Activated CD4-positive, alpha-beta memory T cell treated with anti-CD3 and anti-CD28 coated beads, Interleukin-2, amount 10 ng/mL, durations not matched to agents 7 days and 5 days (primary cell): ENCODE measurements at places on chromosomes 12 and 14. TPM values are rescaled to one million over a fixed set of nuclear protein-coding genes. Genes with fewer than 3 reads are reported as not detected.

DNA sequence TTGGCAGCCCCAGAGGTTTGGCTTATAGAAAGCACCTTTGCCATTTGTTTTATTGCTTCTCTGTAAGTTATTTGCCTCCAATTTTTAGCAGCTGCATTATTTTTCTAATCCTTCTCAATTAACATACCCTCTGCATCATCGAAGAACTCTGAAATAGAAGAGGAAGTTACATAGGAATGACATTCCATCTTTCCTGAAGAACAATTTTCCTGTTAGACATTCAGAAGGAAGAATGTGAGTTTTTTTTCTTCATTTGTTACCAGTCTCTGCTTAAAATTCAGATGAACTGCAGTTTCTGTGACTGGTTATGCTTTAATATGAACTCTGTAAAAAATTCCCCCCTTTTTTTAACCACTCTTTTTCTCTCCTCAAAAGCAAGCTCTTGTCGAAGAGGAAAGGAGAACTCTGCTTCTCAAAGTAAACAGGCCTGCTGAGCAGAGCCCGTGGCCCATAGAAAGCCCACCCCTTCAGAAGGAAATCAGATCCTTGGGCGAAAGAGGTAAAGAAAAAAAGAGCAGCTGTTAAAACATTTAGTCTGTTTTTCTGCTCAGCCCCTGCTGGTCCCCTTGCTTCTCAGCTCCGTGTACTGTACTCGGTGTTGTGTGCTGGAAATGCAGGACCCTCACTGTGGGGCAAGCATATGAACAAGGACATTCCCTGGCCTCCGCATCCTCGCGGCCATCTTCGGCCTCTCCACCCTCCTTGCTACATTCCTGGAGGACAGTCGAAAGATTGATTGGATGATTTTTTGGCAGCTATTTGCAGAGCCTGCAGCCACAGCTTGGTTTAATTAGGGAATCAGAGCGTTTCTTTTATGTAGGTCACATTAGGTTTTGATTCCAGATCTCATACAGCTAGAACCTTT is 164.4 kb upstream of the LRIG3 start:
- no peak for DNase-seq

GRCh38 chr14:65658202-65658601 is 245.7 kb downstream of the FUT8 start:
- DNase-seq = no peak

DNA sequence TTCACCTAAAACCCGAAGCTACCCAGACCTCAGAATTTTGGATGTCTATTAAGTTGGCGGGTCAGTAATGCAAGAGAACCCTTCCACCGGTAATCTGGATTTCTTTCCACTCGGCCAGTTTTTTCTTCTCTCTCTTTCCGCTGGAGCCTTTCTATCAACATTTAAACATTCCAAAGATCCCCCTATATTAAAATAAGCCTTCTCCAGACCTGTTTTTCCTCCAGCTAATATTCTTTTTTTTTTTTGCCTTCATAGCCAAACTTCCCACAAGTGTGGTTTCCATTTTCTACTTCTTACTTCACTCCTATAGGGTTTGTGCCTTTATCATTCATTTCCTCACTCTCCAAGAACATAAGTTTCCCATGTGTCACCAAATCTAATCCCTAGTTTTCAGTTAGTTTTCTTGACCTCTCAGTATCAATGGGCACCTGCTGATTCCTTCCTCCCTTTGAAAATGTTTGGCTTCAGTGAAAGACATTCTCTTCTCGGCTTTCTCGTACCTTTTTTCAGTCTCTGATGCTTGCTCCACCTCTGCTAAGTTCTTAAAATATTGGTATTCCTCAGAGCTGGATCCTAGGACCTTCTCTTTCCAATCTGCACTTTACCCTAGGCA is 583 bp upstream of the SDR39U1 start:
- no peak for DNase-seq

DNA sequence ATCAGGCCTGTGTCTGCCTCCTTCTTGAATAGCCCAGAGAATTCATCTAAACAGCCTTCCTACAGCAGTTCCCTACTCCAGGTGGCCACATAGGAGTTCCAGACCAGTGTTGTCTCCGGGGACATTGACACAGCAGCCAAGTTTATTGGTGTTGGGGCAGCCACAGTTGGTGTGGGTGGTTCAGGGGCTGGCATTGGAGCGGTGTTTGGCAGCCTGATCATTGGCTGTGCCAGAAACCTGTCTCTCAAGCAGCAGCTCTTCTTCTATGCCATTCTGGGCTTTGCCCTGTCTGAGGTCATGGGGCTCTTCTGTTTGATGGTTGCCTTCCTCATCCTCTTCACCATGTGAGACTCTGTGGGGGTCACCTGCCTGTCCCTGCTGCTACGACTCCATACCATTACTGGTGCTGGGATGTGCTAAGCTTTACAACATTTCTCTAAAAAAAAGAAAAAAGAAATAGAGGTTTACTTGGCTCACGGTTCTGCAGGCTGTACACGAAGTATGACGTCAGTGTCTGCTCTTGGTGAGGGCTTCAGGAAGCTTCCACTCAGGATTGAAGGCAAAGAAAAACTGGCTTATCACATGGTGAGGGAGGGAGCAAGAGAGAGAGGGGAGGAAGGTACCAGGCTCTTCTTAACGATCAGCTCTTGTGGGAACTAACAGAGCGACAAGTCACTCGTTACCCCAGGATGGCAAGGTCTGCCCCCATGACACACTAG is 57.5 kb downstream of the CHST11 start:
- DNase-seq = no peak

GRCh38 chr12:106672314-106673025 is 89.7 kb downstream of the RFX4 start:
- DNase-seq = no peak

TUBA1C gene
- total RNA-seq = 262 TPM

DMAC2L gene
- total RNA-seq = 12.2 TPM
